ENCODE measurements at places on chromosomes 2 and 18.
A peak's percentile ranks its signal among the peaks of the same experiment; 100 is the strongest.

DNA sequence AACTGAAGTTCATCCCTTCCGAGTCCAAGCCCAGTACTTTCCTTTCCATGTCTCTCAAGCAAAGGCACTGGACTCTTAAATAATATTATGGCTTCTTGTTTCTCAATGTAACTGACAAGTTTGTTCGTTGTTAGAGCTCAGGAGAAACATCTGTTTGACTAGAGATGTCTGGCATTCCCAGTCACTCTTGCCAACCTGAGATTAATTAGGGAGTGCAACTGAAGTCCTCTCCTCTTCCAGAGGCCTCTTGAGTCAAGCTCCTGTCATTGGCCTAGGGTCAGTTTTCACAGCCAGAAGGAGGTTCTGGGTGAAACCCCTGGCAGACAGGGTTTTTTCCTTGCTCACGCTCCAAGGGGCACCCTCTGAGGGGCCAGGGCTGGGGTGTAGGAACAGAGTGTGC lies 196.1 kb downstream of the AGPS start:
- no peak for DNase-seq

DNA sequence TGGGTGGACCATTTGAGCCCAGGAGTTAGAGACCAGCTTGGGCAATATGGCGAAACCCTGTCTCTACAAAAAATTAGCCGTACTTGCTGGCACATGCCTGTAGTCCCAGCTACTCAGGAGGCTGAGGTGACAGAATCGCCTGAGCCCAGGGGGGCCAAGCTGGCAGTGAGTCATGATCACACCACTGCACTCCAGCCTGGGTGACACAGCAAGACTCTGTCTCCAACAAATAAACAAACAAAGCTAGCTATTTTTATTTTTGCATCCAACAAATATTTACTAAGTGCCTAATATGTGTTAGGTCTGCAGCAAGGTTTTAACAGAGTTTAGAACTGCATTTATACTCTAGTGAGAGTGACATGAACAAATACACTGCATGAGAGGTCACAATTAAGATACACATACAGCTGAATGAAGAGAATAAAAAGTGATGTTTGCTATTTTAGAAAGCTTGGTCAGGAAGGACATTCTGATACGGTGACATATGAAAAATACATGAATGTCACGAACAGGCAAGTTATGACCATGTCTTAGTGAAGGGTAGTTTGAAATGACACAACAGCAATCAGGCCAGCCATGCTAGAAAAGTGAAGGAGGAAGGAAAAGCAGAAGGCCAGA lies 83.2 kb upstream of the FRZB start:
- DNase-seq = no peak

DNA sequence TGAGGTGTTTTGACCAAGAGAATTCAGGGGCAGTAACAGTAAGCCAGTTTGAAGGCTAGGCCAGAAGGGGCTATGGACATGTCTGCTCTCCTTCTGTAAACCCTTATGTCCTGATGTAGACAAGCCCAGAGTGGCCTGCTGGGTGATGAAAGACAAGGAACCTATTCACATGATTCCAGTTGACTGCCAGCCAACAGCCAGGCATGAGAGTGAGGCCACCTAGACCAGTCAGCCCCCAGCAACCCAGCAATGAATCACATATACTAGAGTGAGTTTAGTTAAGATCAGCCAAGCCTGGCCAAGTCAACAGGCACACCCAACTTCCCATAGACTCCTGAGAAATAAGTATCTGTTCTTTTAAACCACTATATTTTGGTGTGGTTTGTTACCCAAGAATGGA lies 1889.7 kb upstream of the CELF4 start:
- DNase-seq = no peak

- no peak for DNase-seq
These were observed 8.3 kb upstream of the RHOB start for GRCh38 chr2:20438334-20439192.

- DNase-seq = no peak
These were observed 96.4 kb downstream of the KYNU start for GRCh38 chr2:142973822-142974207.

DNA sequence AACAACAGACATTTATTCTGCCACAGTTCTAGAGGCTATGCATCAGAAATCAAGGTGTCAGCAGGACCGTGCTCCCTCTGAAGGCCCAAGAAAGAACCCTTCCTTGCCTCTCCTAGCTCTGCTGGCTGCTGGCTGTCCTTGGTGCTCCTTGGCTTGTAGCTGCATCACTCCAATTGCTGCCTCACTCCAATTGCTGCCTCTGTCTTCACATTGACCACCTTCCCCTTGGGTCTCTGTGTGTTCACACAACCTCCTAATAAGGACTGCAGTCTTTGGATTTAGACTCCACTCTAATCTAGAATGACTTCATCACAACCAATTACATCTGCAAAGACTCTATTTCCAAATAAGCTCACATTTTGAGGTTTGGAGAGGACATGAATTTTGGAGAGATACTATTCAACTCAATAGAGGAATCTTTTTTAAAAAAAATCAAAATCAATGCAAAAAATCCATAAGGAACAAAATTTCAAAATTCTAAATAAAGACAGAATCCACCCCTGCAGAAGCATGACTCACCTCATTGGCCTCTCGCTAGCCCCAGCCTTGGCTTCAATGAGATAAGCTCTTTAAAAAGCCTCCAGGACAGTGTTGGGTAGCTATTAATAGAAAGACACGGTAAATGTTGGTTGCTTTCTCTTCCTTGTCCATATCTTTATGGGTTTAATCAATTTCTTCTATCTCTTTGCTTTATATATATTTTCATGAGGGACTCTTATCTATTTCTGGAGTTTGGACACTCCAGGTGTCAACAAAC lies 267.6 kb upstream of the MGAT5 start:
- no peak for DNase-seq

GRCh38 chr2:217071416-217071815 lies 211.6 kb upstream of the TNP1 start:
- no peak for DNase-seq

GRCh38 chr2:112181571-112182290 lies 43.5 kb downstream of the FBLN7 start:
- DNase-seq = peak; percentile 55
